Activated CD4-positive, alpha-beta T cell treated with anti-CD3 and anti-CD28 coated beads for 36 hours (primary cell): ENCODE measurements at places on chromosomes 13 and 19. TPM values are rescaled to one million over a fixed set of nuclear protein-coding genes. Genes with fewer than 3 reads are reported as not detected.

- no peaks in the 10 kb centered on the region for H3K36me3 ChIP-seq
- no peak overlapping the region for H3K27ac ChIP-seq
- no peak for DNase-seq
- H3K4me3 ChIP-seq: no peak overlapping the region
- H3K27me3 ChIP-seq: no peaks in the 10 kb centered on the region
Observed at GRCh38 chr19:55901369-55902079, 30.6 kb downstream of the NLRP13 start.

GRCh38 chr19:34365463-34366401 lies 736 bp downstream of the GPI start:
- peaks cover 47% of the 10 kb centered on the region for H3K4me1 ChIP-seq
- peak; percentile 45 for DNase-seq
- no peaks in the 10 kb centered on the region for H3K27me3 ChIP-seq

DNA sequence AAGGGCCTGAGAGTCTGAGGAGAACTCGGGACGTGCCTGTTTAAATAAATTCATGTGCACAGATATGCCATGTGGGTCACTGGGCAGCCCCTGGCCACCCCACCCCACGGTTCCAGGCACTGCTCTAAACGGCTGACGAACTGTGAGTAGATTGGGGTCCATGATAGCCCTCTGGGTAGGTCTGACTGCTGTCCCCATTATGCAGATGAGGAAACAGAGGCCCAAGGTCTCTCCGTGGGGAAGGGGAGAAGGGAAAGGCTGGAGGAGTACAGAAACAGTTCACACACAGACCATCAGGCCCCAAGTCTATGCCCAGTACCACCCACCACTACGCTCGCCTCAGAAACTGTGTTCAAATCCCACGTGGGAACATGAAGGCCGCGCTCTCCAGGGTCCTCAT lies 14.1 kb downstream of the ZNF787 start:
- no peak overlapping the region for H3K4me3 ChIP-seq
- H3K4me1 ChIP-seq: peaks cover 37% of the 10 kb centered on the region
- no peak for DNase-seq
- peaks cover 13% of the 10 kb centered on the region for H3K36me3 ChIP-seq
- H3K27me3 ChIP-seq: no peaks in the 10 kb centered on the region

- DNase-seq: peak; percentile 44
- H3K4me3 ChIP-seq: peak overlapping the region; percentile 80
- no peaks in the 10 kb centered on the region for H3K36me3 ChIP-seq
- no peaks in the 10 kb centered on the region for H3K27me3 ChIP-seq
- peak overlapping the region; percentile 90 for H3K27ac ChIP-seq
Observed at GRCh38 chr19:18520848-18521691, 800 bp downstream of the ELL start.

Gene SCEL
- not detected for total RNA-seq

Gene PALM3
- total RNA-seq: 0.16 TPM

Gene DOCK6
- 2.8 TPM for total RNA-seq
